ENCODE measurements at places on chromosomes 16 and 17.
A peak's percentile ranks its signal among the peaks of the same experiment; 100 is the strongest.

GRCh38 chr17:45218895-45219661 is 2.6 kb upstream of the FMNL1 start:
- peak; percentile 41 for DNase-seq

DNA sequence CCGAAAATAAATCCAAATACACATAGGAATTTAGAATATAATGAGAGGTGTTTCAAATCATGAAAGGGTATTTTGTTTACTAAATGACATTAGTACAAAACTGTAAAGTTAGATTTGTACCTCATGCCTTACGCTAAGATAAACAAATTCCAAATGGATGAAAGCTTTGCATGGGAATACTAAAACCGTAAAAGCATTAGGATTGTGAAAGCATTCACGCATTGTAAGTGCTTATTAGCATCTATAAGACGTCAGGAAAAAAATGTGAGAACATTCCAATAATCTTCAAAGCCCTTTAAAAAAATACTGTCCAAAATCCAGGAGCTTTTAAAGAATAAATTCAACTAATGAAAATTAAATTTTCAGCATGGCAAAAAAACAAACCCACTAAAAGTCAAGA is 24.8 kb upstream of the ALOX15 start:
- DNase-seq: no peak

GRCh38 chr17:42618442-42619150 is 9.1 kb downstream of the TUBG1 start:
- DNase-seq: no peak

- no peak for DNase-seq
Measured at GRCh38 chr17:38428112-38428642, at the start of gene ARHGAP23. ARHGAP23 (plus strand) TSS chr17:38428464; CDS start chr17:38428486, 22 bp downstream.

GRCh38 chr16:1181404-1182315 is 28.8 kb downstream of the CACNA1H start:
- DNase-seq: no peak

- no peak for DNase-seq
Measured at GRCh38 chr16:75093598-75094540, 22.7 kb downstream of the LDHD start.
